SJCRH30 (cell line): ENCODE measurements at places on chromosomes 2 and 18. TPM values are rescaled to one million over a fixed set of nuclear protein-coding genes. Genes with fewer than 3 reads are reported as not detected.

Gene LRP2
- total RNA-seq, result 0.03 TPM in 1 of 2 replicates, not detected in the other

Gene ADAM23
- total RNA-seq, result 23.5 and 25.0 TPM in 2 replicates

Gene GKN1
- not detected in 2 replicates for total RNA-seq

Gene SPTBN1
- total RNA-seq, result 258 and 260 TPM in 2 replicates

Gene AGFG1
- total RNA-seq, result 76.0 and 89.9 TPM in 2 replicates

Gene GAD1
- 10.4 and 10.9 TPM in 2 replicates for total RNA-seq

Gene DNAJC5G
- total RNA-seq, result not detected in 2 replicates

Gene PID1
- 6.3 and 6.6 TPM in 2 replicates for total RNA-seq
